ENCODE measurements at places on chromosomes 4 and X.

- DNase-seq: no peak
These were observed 210.4 kb downstream of the KLHL4 start for GRCh38 chrX:87728024-87728423.

DNA sequence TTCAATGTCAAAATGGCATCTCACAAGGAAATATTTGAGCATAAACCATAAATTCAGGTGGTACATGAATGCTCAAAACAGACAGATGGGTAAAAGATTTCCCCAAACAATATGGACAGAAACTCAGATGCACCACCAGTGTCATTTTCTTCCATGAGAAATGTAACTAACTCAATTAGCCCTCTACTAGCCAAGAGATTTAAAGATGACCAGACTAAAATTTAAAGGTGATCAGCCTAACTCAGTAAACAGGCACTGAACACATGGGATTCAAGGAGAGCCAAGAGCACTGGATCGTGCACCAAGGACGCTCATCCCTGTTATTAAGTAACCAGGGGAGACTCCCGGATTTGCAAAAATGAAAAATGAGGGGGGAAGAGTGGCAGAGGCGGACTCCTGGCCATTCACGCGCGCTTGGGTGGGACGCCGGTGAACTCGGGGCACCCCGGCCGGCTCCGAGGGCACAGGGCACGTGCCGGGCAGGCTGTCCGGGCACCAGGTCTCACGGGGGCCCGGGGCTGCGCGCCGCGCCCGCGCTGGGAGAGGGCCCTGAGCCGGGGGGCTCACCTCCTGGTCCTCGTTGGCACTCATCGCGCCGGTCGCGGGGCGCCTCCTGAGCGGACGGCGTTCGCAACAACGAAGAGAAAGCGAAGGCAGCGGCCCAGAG, 490 bp downstream of the RWDD4 start:
- DNase-seq: peak; percentile 82

- DNase-seq: no peak
These were observed 605.2 kb downstream of the KLHL13 start for GRCh38 chrX:117511379-117511778.

GRCh38 chrX:48045410-48046311, 25.8 kb downstream of the ZNF630 start:
- DNase-seq: no peak

- no peak for DNase-seq
These were observed 241.7 kb upstream of the TEX13A start for GRCh38 chrX:105462186-105462585.

- DNase-seq: no peak
These were observed 615.6 kb downstream of the CENPC start for GRCh38 chr4:66929748-66930147.

DNA sequence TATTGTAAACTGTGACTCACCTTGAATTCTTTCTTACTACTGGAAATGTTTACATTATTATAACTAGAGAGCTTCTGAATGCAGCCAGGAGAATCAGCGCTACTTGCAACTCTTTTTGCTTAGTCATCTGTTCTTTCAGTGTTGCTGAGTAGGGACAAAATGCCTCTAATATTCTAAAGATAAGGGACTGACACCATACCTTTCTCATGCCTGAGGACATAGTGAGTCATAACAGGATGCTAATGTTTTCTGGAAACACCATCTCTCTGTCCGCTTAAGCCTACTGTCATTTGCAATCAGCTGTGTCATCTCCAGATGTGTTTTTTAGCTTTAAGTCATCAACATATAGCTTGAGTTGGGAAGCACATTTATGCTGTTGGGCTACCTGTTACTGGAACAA, 108.3 kb downstream of the QRFPR start:
- no peak for DNase-seq

GRCh38 chrX:68461093-68461492, 27.8 kb upstream of the OPHN1 start:
- DNase-seq: no peak

DNA sequence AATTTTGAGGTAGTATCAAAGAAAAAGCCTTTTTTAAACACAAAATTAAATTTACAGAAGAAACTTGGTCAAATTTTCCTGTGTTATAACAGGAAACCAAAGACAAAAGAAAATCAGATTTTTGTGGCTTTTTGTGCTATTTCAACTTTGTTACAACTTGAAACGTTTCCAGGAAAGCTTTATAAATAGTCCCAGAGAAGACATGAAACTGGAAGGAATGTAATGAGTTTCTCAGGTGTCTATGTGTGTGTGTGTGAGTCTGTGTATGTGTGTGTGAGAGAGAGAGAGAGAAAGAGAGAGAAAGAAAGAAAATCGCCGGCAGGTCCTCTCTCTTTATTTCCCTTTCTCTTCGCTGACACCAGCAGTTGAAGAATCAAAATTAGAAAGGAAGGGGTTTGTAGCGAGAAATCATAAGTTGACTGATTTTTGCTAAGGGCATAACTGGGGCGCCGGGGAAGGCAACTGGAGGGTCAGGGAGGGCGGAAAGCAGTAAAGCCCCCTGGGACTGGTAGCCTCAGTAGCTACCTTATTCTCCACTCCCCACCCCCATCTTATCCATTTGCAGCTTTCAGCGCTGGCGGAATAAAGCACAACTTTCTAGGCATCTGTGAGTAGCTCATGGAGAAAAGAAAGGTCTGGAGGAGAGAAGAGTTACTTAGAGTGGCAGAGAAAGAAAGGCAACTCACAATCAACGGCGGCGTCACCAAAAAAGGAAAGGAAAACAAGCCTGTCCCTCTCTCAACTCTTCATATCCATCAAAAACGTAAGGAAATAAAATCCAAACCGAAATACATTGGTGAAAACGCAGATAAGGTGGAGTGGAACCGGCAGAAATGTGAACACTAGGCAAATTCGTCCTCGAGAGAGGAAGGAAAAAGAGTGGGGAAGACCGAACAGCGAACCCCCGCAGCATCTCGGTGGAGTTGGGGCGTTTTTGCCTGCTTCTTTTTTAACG, 1.3 kb downstream of the TMEM47 start:
- DNase-seq: no peak

- no peak for DNase-seq
These were observed 110.5 kb downstream of the KDR start for GRCh38 chr4:55014876-55015275.

DNA sequence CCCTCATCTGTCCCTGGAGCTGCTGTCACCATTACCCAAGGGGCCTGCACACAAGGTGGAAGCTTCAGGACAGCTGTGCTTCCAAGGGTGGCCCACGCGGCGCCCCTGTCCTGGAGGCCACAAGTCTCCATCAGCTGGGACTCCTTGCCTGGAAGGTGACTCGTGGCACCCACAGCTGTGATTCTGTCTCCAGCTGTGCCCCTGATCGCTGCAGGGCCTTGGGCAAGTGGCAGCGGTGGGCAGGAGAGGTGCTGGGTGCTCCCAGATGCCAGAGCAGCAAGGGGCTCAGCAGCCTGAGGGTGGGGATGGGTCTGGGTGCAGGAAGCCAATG, 9.0 kb upstream of the DUSP9 start:
- no peak for DNase-seq

- no peak for DNase-seq
These were observed 68.2 kb downstream of the USP9X start for GRCh38 chrX:41153448-41153847.

GRCh38 chrX:68193234-68193633, 240.1 kb downstream of the OPHN1 start:
- DNase-seq: no peak

DNA sequence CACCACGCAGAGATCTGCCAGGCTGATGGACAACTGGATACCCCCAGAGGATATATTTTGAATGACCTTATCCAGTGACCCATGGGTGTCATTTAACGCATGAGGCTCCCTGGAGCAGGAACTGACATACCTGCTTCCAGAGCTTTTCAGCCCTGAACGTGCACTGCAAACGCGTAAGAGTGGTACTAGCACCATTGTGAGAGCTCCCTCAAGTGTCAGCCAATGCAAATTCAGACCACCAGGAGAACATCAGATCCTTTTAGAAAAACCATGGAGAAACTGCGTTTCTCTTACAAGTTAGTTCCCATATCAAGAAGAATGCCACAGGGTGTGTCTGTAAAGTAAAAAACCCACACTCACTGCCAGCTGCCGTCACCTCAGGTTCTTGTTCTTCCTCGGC, 7.3 kb downstream of the TREX2 start:
- no peak for DNase-seq

DNA sequence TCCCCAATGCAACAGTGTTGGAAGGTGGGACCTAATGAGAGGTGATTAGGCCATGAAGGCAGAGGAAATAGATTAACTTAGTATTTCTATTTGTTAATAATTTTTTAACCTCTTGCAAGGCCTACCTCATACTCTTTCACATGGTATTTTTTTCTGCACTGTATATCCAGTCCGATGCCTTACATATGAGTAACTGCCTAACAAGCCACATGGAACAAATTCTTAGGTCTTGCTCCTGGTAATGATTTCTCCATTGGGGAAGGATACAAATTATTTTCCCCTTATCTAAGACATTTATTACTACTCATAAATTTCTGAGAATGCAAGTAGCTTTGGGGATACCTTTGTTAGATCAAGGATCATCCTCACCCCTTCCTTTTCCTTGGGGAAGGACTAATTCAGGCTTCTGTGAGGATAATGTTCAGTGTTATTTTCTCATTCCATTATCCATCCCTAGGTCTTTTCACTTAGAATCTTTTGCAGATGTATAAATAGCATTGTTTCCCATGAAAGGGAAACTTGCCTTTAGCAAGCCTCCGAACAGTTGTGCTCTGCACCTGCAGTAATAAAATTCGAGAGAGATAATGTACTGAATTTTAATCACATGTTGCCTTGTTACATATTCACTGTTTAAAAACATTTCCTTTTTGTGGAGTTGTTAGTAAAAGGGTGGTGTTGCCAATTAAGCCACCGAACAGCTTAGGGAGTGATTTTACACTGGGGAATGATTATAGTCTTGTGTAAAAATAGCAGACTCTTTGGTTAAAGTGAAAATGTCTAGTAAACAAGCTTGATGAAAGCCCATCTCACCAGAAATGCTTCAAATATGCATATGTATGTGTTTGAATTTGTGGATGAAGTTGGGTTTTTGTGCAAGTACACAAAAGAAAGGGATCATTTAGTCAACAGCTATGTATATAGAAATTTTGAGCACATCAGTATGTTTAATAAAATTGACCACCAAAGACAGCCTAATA, 89.9 kb downstream of the CFAP299 start:
- DNase-seq: no peak

GRCh38 chrX:24150898-24151297, 1.4 kb downstream of the ZFX start:
- no peak for DNase-seq

- no peak for DNase-seq
These were observed 14.5 kb upstream of the ENPP6 start for GRCh38 chr4:184232202-184232601.

GRCh38 chr4:21451032-21451431, 497.5 kb downstream of the KCNIP4 start:
- no peak for DNase-seq

DNA sequence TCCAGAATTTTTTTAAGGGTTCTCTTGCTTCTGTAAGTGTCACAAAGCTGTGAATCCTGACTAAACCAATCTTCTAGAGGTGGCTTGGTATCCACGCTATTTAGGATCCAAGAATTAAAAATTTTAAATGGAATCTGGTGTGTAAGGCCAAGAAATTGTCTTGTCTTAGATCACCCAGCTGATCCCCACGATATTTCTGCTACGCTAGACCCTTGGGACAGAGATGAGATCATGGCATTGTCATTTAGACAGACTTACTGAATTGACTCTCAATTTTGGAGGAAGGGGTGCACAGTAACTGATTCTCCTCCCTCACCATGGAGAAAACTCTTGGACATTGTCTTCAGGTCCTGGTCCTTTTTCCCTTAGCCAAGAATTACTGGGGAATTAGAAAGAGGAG, 5.7 kb downstream of the GPRIN3 start:
- DNase-seq: no peak

GRCh38 chrX:141673946-141674345, 24.6 kb downstream of the SPANXD start:
- DNase-seq: no peak

DNA sequence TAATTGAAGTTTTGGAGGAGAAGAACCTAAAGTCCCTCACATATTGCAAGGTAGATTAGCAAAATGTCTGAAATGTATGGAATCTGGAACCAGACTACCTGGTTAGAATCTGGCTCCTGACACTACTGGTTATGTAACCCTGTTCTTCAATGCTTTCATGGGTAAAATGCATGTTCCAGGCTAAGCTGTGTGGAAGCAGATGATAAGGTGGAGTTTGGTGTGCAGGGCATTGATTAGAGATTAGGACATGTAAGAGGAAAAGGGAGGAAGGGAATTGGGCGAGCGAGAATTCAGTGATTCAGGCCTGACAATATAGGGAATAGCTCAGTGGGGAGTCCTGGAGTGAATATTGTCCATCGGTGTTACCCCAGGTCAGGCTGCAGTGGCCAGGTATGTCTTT, 165.8 kb upstream of the SFRP2 start:
- no peak for DNase-seq

DNA sequence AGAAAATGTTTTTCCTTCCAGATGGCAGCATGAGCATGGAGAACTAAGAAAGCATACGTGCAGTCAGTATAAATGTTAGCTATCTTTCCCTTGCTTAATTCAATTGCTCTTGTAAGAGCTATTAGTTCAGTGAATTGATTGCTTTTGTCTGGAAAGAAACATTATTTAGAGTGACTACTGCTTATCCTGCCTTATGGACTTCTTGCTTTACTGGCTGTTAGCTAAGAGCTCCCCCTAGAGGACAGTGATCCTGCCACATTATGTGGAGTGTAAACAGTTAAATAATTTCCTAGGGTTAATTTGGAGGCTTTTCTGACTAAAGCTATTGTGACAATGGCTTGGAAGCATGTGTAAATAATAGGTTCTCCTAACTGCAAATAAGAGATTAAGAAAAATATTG, 1402.4 kb downstream of the FAM133A start:
- no peak for DNase-seq

GRCh38 chr4:100742045-100742444, 224.2 kb upstream of the EMCN start:
- no peak for DNase-seq

- no peak for DNase-seq
These were observed 184.9 kb downstream of the KIT start for GRCh38 chr4:54842656-54843055.

DNA sequence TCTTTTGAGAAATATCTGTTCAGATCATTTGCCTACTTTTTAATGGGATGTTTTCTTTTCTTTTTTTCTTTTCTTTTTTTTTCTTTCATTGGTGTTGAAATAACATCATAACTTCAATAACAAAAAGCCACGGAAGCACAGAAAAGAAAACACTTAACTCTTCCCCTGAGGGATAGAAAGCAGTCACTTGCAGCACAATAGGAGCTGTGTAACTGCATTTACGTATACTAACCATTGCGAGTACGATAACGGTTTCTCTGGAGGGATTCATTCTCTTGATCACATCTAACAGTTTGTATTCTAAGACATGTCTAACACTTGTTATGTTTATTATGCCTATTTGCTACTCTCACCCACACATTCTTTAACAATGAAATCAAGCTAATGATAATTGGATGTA, 27.3 kb downstream of the C4orf46 start:
- DNase-seq: no peak

- DNase-seq: no peak
These were observed 289.7 kb downstream of the STK32B start for GRCh38 chr4:5340991-5341451.

DNA sequence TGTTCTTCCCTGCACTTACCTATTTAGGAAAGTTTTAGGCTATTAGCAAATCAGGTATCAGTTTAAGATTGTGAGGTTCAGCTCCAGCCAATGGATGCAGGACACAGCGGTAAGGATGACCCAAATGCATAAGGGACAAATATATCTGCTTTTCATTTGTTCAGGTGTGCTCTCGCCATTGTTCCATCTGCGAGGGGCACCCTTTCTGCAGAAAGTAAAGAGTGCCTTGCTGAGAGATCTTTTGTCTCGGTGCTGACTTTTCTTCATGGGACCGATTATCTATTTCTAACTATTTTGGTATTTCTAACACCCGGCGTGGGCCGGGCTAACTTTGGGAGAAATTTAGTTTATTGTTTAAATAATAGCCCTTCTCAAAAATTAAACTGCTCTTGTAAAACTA, 49.0 kb downstream of the CCDC149 start:
- no peak for DNase-seq

All from activated CD8-positive, alpha-beta memory T cell treated with anti-CD3 and anti-CD28 coated beads for 24 hours (primary cell).